ENCODE measurements at places on chromosomes 4 and X.

- DNase-seq = no peak
These were observed 207.3 kb upstream of the VEGFC start for GRCh38 chr4:176999935-177000543.

- no peak for DNase-seq
These were observed 58.4 kb downstream of the SEPSECS start for GRCh38 chr4:25101836-25102235.

DNA sequence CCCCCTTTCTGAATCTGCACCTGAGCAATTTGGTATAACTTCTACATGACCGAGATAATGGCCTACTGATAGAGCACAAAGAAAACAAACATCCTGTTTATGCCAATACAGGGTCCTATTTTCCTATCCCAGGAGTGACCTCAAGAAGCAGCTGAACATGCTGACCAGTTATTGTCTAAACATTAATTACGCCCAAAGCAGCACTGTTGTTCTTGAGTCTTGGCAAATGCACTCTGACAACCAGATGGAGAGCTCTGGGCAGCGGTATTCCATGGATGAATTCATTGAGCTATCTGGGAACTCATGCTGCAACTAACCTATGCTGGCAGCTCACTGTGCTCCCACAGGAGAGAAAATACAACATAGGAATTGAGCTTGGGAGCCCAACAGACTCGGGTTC lies 52.6 kb downstream of the PCYT1B start:
- no peak for DNase-seq

- peak; percentile 20 for DNase-seq
These were observed 46.4 kb downstream of the NAT8L start for GRCh38 chr4:2105559-2105958.

DNA sequence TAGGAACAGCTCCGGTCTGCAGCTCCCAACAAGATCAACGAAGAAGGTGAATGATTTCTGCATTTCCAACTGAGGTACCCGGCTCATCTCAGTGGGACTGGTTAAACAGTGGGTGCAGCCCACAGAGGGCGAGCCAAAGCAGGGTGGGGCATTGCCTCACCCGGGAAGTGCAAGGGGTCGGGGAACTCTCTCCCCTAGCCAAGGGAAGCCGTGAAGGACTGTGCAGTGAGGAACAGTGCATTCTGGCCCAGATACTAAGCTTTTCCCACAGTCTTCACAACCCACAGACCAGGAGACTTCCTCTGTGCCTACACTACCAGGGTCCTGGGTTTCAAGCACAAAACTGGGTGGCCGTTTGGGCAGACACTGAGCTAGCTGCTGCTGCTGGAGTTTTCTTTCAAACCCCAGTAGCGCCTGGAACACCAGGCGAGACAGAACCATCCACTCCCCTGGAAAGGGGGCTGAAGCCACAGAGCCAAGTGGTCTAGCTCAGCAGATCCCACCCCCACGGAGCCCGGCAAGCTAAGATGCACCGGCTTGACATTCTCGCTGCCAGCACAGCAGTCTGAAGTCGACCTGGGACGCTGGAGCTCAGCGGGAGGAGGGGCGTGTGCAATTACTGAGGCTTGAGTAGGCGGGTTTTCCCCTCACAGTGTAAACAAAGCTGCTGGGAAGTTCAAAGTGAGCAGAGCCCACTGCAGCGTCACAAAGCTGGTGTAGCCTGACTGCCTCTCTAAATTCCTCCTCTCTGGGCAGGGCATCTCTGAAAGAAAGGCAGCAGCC lies 84.6 kb downstream of the THOC2 start:
- DNase-seq = peak; percentile 34

- DNase-seq = peak; percentile 97
These were observed 146.0 kb upstream of the CPEB2 start for GRCh38 chr4:14856062-14856933.

DNA sequence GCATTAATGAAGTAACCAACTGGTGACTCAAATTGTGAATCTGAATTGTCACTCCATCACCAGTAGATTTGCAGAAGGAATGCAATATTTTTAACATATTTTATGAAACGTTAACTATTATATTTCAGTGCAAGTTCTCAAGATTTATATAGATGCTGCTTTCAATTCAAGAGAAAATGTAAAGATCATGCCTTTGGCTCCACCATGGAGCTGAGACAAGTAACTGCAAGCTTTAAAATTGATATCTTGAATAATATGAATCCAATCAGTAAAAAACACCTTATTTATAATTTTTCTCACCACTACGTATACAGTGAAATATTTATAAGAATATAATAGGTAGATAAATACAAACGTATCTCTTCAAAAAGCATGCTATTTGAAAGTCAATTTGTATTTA lies 27.8 kb upstream of the GALNTL6 start:
- no peak for DNase-seq

DNA sequence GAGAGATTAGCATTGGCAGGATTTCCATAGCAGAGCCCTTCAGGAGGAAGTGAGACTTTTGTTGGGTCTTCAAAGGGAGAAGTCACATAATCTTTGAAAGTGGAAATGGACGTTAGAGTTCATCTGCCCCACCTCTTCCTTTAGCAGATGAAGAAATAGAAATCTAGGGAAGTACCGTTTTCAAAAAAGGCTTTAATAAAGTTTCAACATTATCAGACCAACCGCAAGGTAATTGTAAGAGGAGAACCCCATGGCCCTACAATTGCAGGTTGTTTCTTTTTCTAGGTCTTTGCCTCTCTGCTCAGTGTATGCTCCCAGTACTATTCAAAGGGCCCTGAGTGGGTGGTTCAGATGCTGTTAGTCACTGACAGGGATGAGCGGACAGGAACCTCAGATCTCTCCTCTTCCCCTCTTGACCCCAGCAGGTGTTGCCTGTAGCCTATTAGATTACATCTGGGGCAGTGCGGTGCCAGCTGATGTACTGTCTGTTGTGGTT lies 48.6 kb upstream of the AP1S2 start:
- DNase-seq = no peak

GRCh38 chr4:47482326-47482725 lies 2.7 kb upstream of the ATP10D start:
- peak; percentile 72 for DNase-seq

All from HCEC 1CT (cell line).